Tongue (tissue), 3 donors: ENCODE measurements at places on chromosomes 5 and 9. TPM values are rescaled to one million over a fixed set of nuclear protein-coding genes. Genes with fewer than 3 reads are reported as not detected.
A peak's percentile ranks its signal among the peaks of the same experiment; 100 is the strongest.

The DHX29 gene
- total RNA-seq, result 36.7 TPM

- DNase-seq, result no peak
Measured at GRCh38 chr9:106403081-106403480, 459.9 kb upstream of the ZNF462 start.

- DNase-seq, result peak; percentile 35
Measured at GRCh38 chr9:80948066-80948465, 741.3 kb downstream of the TLE1 start.

- DNase-seq, result no peak
Measured at GRCh38 chr5:91306497-91306896, 76.6 kb downstream of the ARRDC3 start.

- DNase-seq, result no peak
Measured at GRCh38 chr9:70291446-70291845, 32.7 kb downstream of the SMC5 start.
